ENCODE measurements at places on chromosomes 1 and 21.

DNA sequence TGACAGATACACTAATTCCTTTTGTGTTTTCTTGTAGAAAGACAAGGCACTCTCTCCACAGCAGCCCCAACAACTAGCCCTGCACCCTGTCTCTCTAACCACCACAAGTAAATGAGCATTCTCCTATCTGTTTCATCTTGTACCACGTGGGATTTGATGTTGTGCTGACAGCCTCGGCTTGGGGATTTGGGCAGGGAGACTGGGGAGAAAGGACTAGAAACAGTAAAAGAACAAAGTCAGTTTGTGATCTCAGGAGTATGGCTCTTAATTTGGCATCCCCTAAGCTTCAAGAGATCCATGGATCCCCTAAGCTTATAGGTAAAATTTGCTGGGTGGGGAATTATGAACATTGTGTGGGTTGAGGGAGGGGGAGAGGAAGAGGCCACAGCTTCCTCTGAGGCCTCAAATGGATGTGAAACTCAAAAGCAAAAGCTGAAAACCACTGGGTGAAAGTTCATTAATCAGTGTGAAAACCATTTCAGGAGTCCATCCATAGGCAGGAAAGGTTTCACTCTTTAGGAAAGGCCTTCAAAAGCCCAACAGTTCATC, 3.1 kb downstream of the C1orf162 start:
- DNase-seq = no peak

GRCh38 chr1:35452106-35452774, 105.0 kb downstream of the KIAA0319L start:
- no peak for DNase-seq

DNA sequence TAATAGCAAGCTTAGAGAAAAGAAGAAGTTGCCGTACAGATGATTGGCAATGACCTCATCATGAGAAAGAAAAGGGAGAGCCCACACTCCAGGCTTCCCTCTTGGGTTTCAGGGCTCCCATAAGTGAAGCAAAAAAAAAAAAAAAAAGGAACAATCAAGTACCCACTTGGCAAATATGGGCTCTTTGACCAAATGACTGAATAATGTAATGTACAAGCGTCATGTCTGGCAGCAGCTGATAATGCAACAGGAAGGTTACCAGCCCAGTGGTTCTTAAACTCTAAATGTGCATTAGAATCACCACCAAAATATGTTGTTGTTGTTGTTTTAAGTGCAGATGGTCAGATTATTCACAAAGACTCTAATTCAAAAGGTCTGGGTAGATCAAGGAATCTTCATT, 13.5 kb downstream of the TNFSF4 start:
- DNase-seq = no peak

DNA sequence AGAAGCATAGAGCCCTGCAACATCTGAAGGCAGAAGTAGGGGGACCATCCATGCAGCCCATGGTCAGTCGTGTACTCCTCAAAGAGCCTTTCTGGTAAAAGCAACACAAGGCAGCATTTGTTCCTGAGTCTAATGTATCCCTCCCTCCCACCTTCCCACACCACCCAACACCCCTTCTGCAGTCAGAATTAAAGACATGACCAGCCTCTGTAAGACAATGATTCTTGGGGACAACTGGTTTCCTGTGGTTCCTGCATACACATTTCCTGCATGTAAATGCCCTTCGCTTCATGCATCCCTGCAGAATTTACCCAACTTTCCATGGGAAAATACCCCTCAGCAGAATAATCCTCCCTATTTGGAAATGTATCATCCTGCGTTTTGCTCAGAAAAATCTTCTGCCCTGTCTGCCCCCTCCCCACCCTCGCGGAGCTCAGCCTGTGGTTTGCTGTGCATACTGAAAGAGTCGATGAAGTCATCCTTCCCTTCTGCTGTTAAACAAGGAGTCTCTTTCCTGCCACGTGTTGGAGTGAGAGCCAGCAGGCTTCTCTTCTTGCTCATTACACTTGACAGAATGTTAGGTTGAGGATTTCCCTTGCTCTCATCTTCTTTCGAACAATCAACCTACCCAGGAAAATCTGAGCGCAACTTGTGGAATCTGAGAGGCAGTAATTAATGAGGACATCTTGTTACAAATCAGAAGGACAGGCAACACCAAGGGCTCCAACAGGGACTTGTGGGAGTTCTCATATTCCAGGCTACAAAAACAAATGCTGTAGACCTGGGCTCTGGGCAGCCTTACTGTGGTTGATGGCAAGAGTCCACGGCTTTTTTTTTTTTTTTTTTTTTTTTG, 4.7 kb downstream of the TNN start:
- no peak for DNase-seq

- DNase-seq = no peak
Observed at GRCh38 chr1:39328095-39328494, 123.6 kb downstream of the MACF1 start.
